ENCODE measurements at places on chromosomes 5 and 9. TPM values are rescaled to one million over a fixed set of nuclear protein-coding genes. Genes with fewer than 3 reads are reported as not detected.

Gene PSIP1
- 38.7 TPM for total RNA-seq

Gene NIPBL
- total RNA-seq = 49.9 TPM

Gene ZDHHC11B
- not detected for total RNA-seq

Gene LCN10
- total RNA-seq = 0.13 TPM

Gene FAM200C
- 2.1 TPM for total RNA-seq

Gene PCDHGA10
- total RNA-seq = 2.1 TPM

Gene GALNT12
- total RNA-seq = 0.32 TPM

Gene C1QTNF3
- 0.65 TPM for total RNA-seq

Gene STC2
- total RNA-seq = 6.6 TPM

Gene ECSCR
- total RNA-seq = 281 TPM

Gene SLC34A3
- total RNA-seq = not detected

Gene ALDOB
- total RNA-seq = 0.06 TPM

Gene GRM6
- not detected for total RNA-seq

Gene FBN2
- total RNA-seq = 5.7 TPM

Gene GHR
- total RNA-seq = 0.97 TPM

Gene IL3
- not detected for total RNA-seq

Gene CTNNA1
- total RNA-seq = 698 TPM

Gene FIBCD1
- total RNA-seq = not detected

Gene RECK
- total RNA-seq = 5.5 TPM

Gene TMEM174
- total RNA-seq = not detected

Gene DHX29
- 16.0 TPM for total RNA-seq

Gene FRRS1L
- under 0.01 TPM for total RNA-seq

Gene GPR21
- 3.8 TPM for total RNA-seq

Gene CSNK1A1
- total RNA-seq = 244 TPM

Gene PCDHB4
- total RNA-seq = under 0.01 TPM

Gene INSL4
- total RNA-seq = not detected

Gene AGXT2
- total RNA-seq = not detected

Measured in bladder microvascular endothelial cell (primary cell).